Stimulated activated CD8-positive, alpha-beta memory T cell treated with anti-CD3 and anti-CD28 coated beads, Interleukin-7, amount 100 ng/mL, for 4 hours (primary cell): ENCODE measurements at places on chromosomes 13 and 19.

- DNase-seq: no peak
Measured at GRCh38 chr13:36046672-36047071, 84.5 kb downstream of the DCLK1 start.

DNA sequence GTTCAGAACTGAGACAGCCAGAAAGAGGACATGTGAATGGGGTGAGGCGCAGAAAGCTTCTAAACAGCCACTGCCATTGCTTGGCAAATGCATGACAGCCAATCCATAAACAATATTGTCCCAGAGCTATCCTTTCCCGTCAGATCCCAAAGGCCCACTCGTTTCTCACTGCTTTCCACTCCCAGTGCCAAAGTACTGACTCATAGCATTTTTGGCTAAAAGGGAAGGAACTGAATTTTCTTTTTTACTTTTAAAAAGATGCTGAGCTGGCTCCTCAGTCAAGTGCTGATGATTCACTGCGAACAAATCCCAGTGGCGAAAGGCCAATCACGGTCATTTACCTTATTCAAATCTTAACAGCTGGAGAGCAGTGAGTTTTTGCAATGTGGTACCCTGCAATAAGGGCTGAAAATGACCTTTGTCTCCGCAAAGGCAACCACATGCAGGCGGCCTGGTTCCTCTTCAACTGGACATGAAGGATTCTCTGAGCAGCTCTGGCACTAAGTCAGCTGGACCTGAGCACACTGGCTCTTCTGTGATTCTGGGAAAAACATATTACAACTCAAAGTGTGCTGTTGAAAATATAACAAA lies 151.7 kb downstream of the DCLK1 start:
- no peak for DNase-seq

DNA sequence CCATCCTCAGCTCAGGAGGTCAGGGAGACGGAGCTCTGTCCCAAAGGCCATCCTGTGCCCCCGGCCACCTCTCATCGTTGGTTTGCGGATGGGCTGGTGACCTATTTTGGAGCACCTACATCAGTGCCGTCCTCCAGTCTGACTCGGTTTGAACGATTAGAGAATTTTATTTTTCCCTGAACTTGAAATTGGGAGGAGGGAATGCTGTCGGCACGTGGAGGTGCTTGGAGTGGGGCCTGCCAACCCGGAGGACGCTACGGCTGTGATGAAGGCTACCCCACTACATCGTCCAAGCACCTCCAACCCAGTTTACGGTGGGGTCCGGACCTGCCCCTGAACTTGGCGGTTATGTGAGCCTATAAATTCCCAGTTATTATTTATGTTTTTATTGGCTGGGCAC lies 3.0 kb upstream of the ZNF554 start:
- no peak for DNase-seq

DNA sequence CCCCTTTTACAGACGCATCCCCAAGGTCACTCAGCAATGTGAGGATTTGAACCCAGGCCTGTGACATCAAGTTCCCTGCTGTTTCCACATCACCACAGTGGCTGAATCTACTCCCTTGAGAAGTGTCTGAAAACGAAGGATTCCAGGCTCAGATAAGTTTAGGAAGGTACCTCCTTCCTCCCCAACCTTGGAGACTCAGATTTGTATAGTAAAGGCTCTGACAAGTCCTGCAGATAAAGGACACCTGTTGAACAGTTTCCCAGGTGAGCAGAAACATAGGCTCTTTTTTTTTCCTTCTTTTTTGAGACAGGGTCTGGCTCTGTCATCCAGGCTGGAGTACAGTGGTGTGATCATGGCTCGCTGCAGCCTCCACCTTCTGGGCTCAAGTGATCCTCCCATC lies 56.4 kb upstream of the PTPRS start:
- no peak for DNase-seq

- no peak for DNase-seq
Measured at GRCh38 chr13:20547479-20547908, 19.5 kb upstream of the IFT88 start.

DNA sequence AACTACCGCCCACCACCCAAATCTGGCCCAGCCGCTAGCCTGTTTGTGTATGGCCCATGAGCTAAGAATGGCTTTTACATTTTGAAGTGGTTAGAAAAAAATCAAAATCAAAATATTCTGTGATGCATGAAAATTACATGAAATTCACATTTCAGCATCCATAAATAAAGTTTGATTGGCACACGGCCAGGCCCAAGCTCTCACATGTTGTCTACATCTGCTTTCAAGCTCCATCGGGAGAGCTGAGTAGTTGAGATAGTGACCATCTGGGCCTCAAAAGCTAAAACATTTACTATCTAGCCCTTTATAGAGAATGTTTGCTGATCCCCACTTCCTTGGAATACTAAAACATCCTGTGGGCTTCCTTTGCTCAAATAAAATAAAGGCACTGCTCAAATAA lies 14.5 kb downstream of the RFX2 start:
- no peak for DNase-seq

GRCh38 chr13:79679334-79679733 lies 198.4 kb downstream of the NDFIP2 start:
- no peak for DNase-seq

DNA sequence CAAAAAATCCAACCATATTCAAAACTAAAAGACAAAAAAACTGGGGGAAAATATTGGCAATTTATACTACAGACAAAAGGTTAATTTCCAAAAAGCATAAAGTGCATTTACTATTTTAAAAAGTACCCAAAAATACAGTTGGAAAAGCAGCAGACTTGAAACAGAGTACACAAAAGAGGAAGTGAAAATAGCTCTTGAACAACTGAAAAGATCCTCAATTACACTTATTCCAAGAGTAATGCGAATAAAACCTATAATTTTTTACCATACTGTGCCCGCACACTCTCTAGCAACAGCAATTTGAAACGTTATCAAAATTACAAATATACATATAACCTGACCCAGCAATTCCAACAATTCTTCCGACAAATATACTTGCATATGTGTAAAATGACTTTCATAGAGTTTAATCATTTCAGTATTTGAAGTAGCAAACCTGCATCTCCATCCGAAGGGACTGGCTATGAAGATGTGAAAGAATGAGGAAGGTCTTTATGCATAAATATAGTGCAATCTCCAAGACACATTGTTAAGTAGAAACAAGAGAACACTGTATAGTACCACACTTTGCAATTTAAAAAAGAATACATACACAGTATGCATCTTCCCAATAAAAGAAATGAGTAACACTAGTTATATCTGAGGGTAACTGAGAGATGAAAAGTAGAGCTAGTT lies 25.4 kb downstream of the ALG5 start:
- DNase-seq: no peak

- no peak for DNase-seq
Measured at GRCh38 chr13:67916650-67917049, 686.5 kb upstream of the PCDH9 start.

- DNase-seq: no peak
Measured at GRCh38 chr13:29328501-29328900, 267.0 kb downstream of the SLC7A1 start.

DNA sequence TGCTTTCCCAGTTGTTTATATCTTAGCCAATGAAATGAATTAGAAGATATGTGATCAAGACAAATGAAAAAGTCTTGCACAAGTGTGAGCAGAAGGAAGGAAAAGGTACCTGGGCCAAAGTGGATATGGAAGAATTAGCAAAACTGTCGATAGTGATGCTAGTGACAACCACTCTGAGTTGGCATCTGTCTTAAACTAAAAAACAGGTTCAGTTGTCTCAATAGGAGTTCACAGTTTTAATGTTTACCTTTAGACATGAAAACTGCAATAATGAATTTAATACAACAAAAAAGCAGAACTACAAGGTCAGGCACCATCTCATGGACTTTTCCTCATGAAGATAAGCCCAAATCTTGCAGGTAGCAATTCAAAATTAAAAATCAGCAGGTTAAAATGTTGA lies 688.5 kb downstream of the EFNB2 start:
- DNase-seq: no peak

- DNase-seq: no peak
Measured at GRCh38 chr13:48629277-48629676, 24.5 kb upstream of the CYSLTR2 start.

GRCh38 chr13:48515732-48516131 lies 17.1 kb downstream of the RCBTB2 start:
- no peak for DNase-seq
